ENCODE measurements at places on chromosomes 11 and 22.
A peak's percentile ranks its signal among the peaks of the same experiment; 100 is the strongest.

DNA sequence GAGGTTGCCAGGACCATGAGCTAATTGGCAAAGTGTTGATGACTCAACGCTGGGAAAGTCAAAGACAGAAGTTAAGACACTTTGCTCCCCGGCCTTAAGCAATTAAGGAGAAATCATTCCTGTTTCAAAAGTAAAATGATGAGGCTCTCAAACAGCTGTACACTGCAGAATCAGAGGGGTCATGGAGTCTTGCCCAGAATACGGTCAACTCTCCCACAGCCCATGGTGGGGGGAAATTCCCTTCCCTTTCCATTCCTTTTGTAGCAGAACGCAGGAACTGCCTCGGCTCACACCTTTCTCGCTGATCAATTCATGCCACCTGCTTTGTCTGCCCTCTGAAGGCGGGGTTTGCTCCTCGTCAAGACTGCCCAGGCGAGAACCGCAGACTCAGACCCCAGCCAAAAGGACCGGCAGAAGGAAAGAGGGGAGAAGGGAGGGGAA lies 52.8 kb downstream of the MN1 start:
- H3K4me3 ChIP-seq, result no peak overlapping the region
- H3K27me3 ChIP-seq, result no peaks in the 10 kb centered on the region
- DNase-seq, result no peak
- no peaks in the 10 kb centered on the region for H3K36me3 ChIP-seq

- no peak overlapping the region for H3K27ac ChIP-seq
- H3K4me3 ChIP-seq, result no peak overlapping the region
- DNase-seq, result no peak
Measured at GRCh38 chr22:23910496-23911190, 16.5 kb downstream of the MIF start.

- no peaks in the 10 kb centered on the region for H3K27me3 ChIP-seq
- no peak overlapping the region for H3K4me3 ChIP-seq
- no peak for DNase-seq
- no peaks in the 10 kb centered on the region for H3K36me3 ChIP-seq
- H3K27ac ChIP-seq, result no peak overlapping the region
Measured at GRCh38 chr11:64970731-64971151, 1.2 kb downstream of the MAJIN start.

- DNase-seq, result no peak
- H3K27ac ChIP-seq, result no peak overlapping the region
- no peak overlapping the region for H3K4me3 ChIP-seq
- no peaks in the 10 kb centered on the region for H3K36me3 ChIP-seq
- no peaks in the 10 kb centered on the region for H3K4me1 ChIP-seq
- no peaks in the 10 kb centered on the region for H3K27me3 ChIP-seq
Measured at GRCh38 chr11:26399336-26399735, 67.4 kb downstream of the ANO3 start.

DNA sequence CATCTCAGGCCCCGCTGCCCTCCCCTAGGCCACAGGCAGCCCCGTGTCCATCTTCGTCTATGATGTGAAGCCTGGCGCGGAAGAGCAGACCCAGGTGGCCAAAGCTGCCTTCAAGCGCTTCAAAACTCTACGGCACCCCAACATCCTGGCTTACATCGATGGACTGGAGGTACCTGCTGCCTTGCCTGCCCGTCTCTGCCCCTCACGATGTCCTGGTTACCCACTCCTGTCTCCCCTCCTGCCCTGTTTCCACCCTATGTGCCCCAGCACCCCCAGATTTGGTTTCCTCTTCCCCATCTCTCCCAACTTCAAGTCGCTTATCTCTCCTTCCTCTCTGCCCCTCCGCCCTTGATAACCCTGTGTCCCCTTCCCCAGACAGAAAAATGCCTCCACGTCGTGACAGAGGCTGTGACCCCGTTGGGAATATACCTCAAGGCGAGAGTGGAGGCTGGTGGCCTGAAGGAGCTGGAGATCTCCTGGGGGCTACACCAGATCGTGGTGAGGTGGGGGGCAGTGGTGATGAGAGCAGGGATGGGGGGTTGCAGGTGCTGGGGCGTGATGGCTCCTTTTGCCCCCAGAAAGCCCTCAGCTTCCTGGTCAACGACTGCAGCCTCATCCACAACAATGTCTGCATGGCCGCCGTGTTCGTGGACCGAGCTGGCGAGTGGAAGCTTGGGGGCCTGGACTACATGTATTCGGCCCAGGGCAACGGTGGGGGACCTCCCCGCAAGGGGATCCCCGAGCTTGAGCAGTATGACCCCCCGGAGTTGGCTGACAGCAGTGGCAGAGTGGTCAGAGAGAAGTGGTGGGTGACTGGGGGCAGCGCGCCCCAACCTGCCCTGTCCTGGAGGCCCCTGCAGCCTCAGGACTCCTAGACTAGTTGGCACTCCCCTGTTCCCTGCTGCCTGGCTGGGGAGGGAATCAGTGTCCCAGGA lies 930 bp downstream of the SCYL1 start:
- no peak for DNase-seq
- H3K27me3 ChIP-seq, result no peaks in the 10 kb centered on the region
- H3K4me3 ChIP-seq, result peak overlapping the region; percentile 75
- peaks cover 62% of the 10 kb centered on the region for H3K4me1 ChIP-seq

GRCh38 chr22:42548597-42549330 lies 5.0 kb upstream of the SERHL2 start:
- no peaks in the 10 kb centered on the region for H3K36me3 ChIP-seq
- H3K27me3 ChIP-seq, result no peaks in the 10 kb centered on the region
- no peak overlapping the region for H3K27ac ChIP-seq

GRCh38 chr11:112318184-112318591 lies 57.5 kb upstream of the PLET1 start:
- H3K27me3 ChIP-seq, result no peaks in the 10 kb centered on the region
- H3K4me1 ChIP-seq, result peaks cover 41% of the 10 kb centered on the region
- DNase-seq, result no peak

DNA sequence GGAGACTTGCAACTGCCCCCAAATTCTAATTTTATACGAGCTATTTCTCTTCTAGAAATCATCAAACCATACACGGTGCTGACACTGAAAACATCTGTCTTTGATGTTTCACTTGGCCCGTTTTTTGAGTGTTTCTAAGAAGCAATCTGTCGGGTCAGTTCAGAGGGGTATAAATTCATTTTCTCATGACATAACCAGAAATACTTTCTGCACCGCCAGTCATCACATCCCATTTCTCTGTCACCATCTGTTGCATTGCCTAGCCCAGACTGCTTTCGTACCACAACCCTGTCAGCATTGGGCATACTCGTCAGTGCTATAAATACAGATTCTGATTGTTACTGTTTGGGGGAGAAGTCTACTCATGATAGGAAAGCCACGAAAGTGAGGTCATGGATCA lies 63.1 kb upstream of the CCDC90B start:
- no peaks in the 10 kb centered on the region for H3K36me3 ChIP-seq
- H3K4me1 ChIP-seq, result no peaks in the 10 kb centered on the region
- no peak overlapping the region for H3K4me3 ChIP-seq
- no peak for DNase-seq
- H3K27ac ChIP-seq, result no peak overlapping the region

DNA sequence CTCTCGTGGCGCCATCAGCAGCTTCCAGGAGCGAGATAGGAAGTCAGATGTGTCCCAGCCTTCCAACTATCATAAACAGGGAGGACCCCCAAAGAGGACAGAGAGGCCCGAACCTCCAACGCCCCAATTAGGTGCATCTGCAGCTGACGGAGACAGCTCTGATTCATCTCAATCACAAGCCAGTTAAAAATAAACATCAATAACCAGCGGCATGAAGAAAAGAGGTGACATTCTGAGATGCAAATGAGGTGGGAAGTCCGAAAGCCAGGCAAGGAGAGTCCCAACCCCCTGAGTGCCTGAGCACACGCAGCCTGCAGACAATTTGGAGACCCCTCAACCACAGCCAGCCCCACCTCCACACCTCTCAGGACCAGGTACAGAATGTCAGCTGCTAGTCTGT lies 28.1 kb upstream of the IGSF9B start:
- no peak for DNase-seq
- H3K4me3 ChIP-seq, result no peak overlapping the region
- no peak overlapping the region for H3K27ac ChIP-seq
- H3K4me1 ChIP-seq, result no peaks in the 10 kb centered on the region

DNA sequence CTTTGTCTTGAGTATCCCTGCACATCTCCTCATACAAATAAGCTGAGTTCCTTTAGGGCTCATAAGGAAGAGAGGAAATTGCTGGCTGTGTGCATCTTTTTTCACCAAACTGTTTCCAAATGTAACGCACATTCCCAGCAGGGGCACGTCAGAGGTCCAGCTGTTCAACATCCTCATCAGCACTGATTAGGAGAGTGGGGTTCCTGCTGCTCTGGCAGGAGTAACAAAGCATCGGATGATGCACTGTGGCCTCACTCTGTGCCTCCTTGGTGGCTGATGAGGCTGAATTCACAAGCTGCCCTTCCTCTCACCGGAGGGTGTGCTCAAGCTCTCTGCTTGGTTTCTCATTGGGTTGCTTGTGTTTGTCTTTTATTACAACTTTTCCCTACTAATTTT lies 35.5 kb upstream of the SLC25A1 start:
- no peak overlapping the region for H3K4me3 ChIP-seq
- DNase-seq, result no peak
- no peaks in the 10 kb centered on the region for H3K27me3 ChIP-seq
- no peaks in the 10 kb centered on the region for H3K4me1 ChIP-seq

DNA sequence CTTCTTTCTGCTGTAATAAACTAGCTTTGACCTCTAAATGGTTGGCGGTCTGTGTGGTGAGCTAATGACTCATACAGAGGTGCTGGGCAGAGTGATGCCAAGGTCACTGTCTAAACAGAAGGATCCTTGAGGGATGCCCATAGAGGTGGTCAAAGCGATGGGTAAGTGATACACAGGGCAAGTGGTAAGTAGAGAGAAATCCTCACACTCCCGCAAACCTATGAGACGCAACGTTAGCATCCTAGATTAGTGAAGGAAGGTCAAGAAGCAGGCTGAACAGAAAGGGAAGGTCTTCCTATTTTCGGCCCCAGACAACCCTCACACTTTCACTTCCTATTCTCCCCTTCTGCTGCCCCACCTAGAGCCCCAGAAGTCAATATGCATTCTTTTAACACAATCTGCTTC lies 65.6 kb upstream of the SESN3 start:
- H3K4me1 ChIP-seq, result peaks cover 18% of the 10 kb centered on the region
- no peaks in the 10 kb centered on the region for H3K36me3 ChIP-seq
- H3K27ac ChIP-seq, result no peak overlapping the region
- H3K4me3 ChIP-seq, result no peak overlapping the region
- DNase-seq, result no peak

GRCh38 chr11:80944758-80945157 lies 1503.9 kb upstream of the TENM4 start:
- no peaks in the 10 kb centered on the region for H3K27me3 ChIP-seq
- DNase-seq, result no peak
- H3K36me3 ChIP-seq, result no peaks in the 10 kb centered on the region
- no peaks in the 10 kb centered on the region for H3K4me1 ChIP-seq
- no peak overlapping the region for H3K4me3 ChIP-seq
- H3K27ac ChIP-seq, result no peak overlapping the region

DNA sequence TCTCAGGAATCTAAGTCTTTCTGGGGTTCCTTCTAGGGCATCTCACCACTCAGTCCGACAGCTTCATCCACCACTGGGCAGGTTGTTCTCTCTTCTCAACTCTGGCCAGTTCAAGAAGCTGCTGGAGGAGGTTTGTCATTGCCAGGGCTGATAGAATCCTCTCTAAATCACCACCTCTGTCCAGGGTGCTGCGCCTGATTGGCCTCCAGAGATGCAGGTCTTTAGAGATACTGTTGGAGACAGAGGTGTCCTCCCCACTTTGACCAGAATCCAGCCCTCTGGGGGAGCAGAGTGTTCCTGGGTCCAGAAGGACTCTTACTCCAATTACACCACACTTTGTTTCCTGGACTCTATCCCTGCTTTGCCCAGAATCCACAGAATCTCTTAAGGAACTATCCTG lies 90.2 kb downstream of the NELL1 start:
- H3K36me3 ChIP-seq, result no peaks in the 10 kb centered on the region
- no peaks in the 10 kb centered on the region for H3K4me1 ChIP-seq
- no peak overlapping the region for H3K27ac ChIP-seq
- DNase-seq, result no peak
- H3K4me3 ChIP-seq, result no peak overlapping the region

- H3K27me3 ChIP-seq, result no peaks in the 10 kb centered on the region
- no peak for DNase-seq
- peaks cover 25% of the 10 kb centered on the region for H3K36me3 ChIP-seq
- no peaks in the 10 kb centered on the region for H3K4me1 ChIP-seq
- no peak overlapping the region for H3K27ac ChIP-seq
Measured at GRCh38 chr11:74460481-74461154, 6.7 kb downstream of the KCNE3 start.

GRCh38 chr22:48500471-48501230 lies 1327.0 kb downstream of the BRD1 start:
- H3K4me3 ChIP-seq, result no peak overlapping the region
- H3K36me3 ChIP-seq, result no peaks in the 10 kb centered on the region
- no peaks in the 10 kb centered on the region for H3K27me3 ChIP-seq
- no peak overlapping the region for H3K27ac ChIP-seq

DNA sequence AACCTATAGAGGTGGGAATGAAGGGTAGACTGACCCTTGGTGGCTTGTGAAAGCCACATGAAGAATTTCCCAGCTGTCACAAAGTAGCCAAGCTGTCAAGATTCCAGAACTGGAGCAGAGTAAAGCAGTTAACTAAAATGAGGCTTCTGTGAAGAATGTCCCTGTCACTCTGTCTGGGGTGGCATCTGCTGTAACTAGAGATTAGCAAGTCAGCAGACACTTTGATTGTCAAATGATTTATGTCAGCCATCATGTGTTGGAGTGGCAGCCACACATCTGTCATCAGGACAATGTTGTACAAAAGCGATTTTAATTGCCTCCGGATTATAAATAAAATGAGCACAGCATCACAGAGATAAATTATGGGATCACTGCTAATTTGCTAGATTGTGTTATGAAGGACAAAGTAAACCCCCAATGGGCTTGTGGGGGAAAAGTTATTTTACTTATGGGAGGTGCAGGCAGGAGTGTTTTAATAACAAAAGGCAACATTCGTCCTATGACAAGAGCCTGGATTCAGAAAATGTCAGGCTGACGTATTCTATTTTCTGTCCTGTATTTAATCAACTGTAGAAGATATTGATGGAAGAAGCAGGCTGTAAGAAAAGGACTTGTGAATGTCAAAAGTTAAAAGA lies 270.9 kb downstream of the FAM181B start:
- H3K36me3 ChIP-seq, result no peaks in the 10 kb centered on the region
- no peaks in the 10 kb centered on the region for H3K4me1 ChIP-seq
- H3K27ac ChIP-seq, result no peak overlapping the region
- H3K27me3 ChIP-seq, result no peaks in the 10 kb centered on the region
- H3K4me3 ChIP-seq, result no peak overlapping the region

- no peaks in the 10 kb centered on the region for H3K27me3 ChIP-seq
- no peak overlapping the region for H3K4me3 ChIP-seq
- no peak overlapping the region for H3K27ac ChIP-seq
- H3K36me3 ChIP-seq, result no peaks in the 10 kb centered on the region
- H3K4me1 ChIP-seq, result no peaks in the 10 kb centered on the region
Measured at GRCh38 chr22:23414727-23415489, 165.2 kb downstream of the IGLL1 start.

Measured in tibial nerve (tissue), 4 donors.